Activated CD8-positive, alpha-beta memory T cell treated with anti-CD3 and anti-CD28 coated beads for 4 hours (primary cell): ENCODE measurements at places on chromosomes 13 and 19.

DNA sequence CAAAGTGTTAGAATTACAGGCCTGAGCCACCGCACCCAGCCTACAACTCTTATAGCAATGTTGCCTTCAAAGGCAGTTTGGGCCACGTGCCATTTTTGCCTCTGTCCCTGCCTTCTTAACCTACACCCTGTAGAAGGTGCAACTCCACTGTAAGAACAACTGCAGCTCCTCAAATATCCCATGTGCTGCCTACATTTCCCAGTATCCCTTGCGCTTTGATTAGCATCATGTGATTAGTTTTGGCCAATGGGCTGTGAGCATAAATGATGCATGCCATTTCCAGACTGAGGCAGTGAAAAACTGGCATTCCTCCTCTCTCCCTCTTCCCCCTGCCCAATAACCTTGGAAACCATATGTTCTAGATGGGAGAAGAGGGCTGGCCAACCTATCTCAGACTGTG lies 75.2 kb upstream of the MRI1 start:
- DNase-seq: no peak

GRCh38 chr13:35965226-35965927 lies 165.8 kb downstream of the DCLK1 start:
- DNase-seq: no peak

DNA sequence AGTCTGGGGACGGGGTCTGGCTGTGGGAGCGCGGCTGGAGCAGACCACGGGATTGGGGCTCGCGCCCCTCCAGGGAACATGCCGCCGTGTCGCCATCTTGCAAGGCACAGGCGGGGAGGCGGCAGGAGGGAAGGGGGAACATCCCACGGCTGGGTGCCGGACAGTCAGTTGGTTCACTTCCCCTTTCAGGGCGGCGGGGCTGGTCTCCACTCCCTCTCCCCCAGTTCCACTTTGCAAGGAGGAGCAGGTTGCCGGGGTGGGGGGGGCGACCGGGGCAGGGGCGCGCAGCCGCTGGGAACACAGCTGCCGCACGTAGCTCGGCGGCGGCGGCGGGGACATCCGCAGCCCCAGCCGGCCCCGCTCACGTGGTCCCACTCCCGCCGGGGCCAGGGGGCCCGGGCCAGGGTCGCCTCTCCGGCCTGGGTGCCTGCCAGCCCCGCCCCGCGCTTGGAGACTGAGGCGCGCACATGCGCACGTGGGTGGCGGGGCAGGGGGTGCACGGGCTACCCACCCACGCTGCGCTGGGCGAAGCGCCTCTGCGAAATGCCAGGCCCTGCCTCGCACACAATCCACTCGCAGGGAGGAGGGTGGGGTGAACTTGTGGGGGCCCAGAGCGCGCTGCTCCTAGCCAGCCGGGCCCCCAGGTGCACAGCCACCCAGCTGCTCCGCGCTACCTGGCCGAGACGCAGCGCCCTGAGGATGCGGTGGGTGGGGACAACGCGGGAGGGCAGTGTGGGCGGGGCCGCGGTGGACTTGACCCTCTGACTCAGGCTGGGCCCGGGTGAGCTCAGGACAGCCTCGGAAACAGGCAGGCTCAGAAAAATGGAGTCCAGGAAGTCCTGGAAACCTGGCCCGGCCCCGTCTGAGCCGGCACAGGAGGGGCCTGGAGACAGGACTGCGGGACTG lies 6.4 kb downstream of the KLF16 start:
- no peak for DNase-seq

- no peak for DNase-seq
Measured at GRCh38 chr19:38877781-38878574, at the start of gene RINL. RINL (minus strand) TSS chr19:38878275; CDS start chr19:38876742, 1,533 bp downstream.

DNA sequence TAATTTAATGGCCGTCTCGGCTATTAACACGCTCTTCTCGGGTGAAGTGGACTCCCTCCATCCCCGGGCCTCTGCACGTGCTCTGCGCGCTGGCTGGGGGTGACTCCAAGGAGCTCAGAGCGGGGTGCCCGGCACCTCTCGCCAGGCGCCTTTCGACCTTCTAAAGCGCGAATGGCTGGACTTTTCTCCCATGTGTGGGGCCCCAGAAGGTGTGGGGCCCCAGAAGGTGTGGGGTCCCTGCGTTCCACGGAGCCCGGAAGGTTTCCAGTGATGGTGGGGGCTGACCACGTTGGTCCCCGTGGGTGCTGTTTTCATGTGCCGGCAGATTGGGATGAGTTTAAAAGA lies 3.3 kb upstream of the ALOX5AP start:
- DNase-seq: no peak

DNA sequence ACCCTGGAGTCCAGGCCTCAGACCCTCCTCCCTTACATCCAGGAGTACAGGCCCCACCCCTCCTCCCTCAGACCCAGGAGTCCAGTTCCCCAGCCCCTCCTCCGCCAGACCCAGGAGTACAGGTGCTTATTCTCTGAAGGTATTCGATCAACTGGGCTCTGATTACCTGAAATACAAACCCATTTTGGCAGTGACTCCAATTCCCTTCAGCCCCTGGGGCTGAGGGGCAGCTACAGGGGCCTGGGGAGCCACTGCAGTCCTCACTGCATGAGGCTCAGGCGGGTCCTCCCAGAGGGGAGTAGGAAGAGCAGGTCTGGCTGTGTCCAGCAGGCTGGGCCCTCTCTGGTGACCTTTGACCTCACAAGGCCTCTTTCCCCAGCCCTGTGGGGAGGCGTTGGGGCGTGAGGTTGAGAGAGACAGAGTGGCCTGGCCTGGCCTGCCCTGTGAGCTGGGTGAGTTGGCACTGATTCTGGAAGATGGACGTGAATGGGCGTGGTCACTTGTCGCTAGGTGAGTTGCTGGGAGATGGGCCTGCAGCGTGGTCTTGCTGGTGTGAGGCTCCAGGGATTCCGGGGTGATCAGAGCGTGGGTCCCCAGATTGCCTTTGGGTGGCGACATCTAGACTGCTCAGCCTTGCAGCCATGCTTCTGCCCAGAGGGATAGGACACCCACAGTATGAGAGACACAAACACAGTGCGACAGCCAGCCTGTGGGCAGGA lies 3.1 kb downstream of the BCAT2 start:
- no peak for DNase-seq

DNA sequence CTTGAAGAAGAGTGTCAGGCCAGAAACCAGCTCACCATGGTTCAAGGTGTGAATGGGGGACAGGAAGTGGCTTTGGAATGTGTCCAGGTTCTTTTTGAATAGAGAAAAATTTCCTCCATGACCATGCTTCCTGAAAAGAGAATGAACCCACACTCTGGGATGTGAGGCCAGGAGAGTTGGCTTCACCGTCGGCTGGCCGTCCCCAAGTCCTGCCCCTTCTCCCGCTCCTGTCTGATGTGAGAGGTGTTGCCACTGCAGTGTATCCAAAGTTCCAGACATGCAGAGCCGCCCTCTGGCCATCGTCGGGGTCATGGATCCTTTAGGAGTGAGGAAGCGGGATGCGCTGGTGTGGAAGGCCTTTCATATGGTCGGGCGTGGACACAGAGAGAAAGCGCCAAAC lies 101.2 kb downstream of the COL4A2 start:
- no peak for DNase-seq

DNA sequence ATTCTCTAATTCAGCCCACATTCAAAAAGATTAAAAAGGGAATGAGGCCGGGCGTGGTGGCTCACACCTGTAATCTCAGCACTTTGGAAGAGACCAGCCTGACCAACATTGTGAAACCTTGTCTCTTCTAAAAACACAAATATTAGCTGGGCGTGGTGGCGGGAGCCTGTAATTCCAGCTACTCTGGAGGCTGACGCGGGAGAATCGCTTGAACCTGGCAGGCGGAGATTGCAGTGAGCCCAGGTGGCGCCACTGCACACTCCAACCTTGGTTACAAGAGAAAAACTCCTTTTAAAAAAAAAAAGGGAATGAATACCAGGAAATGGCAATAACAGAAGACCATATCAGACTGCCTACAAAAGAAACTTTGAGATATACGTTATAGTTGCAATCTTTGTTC lies 1244.5 kb downstream of the PCDH9 start:
- no peak for DNase-seq

DNA sequence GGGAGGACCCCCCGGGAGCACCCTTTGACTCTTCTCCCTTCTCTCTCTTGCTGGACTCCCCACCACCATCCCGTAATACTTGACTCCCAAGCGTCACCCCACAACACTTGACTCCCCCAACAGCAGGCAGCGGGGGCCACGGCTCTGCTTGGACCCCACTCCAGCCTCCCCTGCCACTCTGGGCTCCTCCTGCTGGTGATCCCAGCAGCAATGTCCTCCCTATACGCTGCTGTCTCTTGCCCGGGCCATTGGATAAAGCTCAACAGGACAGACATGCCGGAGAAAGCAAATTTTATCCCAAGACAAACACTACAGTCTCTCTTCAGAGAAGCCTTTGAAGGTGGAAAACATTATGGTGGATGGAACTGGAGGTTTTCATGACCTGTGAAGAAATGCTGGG lies 20.4 kb upstream of the AMER2 start:
- no peak for DNase-seq

GRCh38 chr13:58587183-58587582 lies 955.6 kb downstream of the PCDH17 start:
- DNase-seq: no peak

DNA sequence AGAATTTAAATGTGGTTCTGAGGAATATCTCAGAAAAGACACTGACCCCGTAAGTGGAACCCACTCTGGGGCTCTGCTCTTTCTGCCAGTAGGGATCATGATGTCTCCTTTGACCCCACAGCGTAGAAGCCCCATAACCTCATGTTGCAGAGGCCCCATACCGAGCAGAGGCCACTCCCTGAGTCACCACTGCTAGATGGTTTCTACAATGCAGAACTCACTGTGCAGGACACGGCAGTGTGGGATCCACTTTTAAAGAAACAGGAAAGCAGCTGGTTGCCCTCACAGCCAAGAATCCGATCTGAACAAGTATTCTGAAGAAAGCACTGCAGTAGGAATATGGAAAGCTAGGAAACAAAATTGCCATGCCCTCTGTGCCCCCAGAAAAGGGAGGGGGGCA lies 4.2 kb downstream of the SLC7A1 start:
- DNase-seq: no peak

- no peak for DNase-seq
Measured at GRCh38 chr19:20928371-20928770, 5.3 kb downstream of the ZNF85 start.

- DNase-seq: no peak
Measured at GRCh38 chr13:19759669-19760068, 23.1 kb downstream of the PSPC1 start.

GRCh38 chr19:15379999-15380647 lies 536 bp upstream of the AKAP8 start:
- no peak for DNase-seq

DNA sequence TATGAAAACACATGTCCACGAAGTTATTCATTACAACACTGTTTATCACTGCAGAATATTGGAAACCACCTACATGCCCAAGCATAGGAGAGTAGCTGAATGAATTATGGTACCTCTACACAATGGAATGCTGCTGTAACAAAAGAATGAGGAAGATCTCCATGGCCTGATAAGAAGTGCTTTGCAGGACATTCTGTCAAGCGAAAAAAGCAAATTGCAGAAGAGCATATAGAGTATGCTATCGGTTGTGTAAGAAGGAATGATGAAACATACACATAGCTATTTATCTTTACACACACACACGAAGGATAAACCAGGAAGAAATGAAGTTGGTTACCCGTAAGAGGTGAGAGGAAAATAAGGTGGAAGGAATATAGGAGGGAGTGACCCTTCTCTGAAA lies 37.5 kb upstream of the CEACAM20 start:
- no peak for DNase-seq

DNA sequence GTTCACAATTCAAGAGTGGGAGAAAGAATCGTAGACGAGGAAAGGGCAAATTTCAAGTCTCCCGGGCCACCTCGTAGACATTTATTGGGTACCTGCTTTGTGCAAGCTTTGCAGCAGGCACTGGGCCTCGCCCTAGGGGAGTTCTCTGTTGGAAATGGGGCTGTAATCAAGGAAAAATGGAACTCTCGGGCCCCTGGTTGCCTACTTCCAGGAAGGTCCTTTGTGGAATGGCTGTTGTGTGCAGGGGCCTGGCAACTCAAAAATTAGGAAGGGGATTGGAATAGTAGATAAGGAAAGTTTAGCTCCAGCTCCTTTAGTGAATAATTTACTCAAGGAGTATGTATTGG lies 612 bp downstream of the ZNF526 start:
- no peak for DNase-seq

DNA sequence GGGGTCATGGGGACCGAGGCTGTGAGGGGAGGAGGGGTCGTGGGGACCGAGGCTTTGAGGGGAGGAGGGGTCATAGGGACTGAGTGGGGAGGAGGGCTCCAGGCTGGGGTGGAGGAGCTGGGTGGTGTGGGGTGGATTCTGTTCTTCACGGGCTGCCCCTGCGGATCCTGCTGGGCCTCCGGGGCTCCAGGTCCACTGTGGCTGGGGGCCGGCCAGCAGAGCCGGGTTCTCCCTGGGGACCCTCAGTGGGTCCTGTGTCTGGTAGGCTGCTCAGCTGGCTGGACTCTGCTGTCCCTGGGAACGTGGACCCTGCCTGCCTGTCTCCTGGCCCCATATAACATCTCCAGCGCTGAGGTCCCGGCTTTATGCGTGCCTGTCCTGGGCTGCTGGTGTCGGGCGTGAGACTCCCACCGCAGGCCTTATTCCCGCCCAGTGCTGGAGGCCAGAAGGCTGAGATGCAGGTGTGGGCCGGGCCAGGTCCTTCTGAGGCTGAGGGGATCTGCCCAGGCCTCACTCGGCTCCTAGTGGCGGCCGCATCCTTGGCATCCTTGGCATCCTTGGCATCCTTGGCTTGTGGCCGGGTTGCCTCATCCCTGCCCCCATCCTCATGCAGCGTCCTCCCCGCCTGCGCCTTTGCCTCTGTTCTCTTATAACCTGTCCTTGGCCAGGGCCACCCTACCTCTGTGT lies 19.8 kb upstream of the GNA15 start:
- no peak for DNase-seq

GRCh38 chr13:80048802-80049201 lies 292.1 kb downstream of the SPRY2 start:
- DNase-seq: peak; percentile 50

DNA sequence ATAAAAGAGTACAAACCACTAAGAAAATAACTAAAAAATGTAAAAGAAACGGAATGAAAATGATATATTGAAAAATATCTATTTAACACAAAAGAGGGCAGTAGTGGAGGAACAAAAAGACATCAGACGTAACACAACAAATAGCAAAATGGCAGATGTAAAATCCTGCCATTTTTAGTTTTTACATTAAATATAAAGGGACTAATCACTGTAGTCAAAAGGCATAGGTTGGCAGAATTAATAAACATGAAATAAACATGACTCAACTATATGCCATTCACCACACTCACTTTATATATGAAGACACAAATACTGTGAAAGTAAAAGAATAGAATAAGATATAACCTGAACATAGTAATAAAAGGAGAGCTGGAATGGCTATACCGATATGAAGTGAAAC lies 11.0 kb downstream of the MTUS2 start:
- DNase-seq: no peak

DNA sequence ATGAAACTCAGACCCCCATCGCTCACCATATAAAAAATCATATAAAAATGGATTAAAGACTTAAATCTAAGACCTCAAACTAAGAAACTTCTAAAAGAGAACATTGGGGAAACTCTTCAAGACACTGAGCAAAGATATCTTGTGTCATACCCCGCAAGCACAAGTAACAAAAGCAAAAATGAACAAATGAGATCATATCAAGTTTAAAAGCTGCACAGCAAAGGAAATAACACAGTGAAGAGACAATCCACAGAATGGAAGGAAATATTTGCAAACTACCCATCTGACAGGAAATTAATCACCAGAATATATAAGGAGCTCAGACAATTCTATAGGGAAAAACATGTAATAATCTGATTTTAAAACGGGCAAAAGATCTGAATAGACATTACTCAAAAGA lies 808.3 kb downstream of the LIG4 start:
- DNase-seq: no peak

- DNase-seq: no peak
Measured at GRCh38 chr19:36246006-36246481, 31.1 kb downstream of the ZNF146 start.
